T-helper 22 cell (primary cell): ENCODE measurements at places on chromosomes 4 and X.

- no peak for DNase-seq
Observed at GRCh38 chr4:184934184-184934583, 84.1 kb upstream of the HELT start.

DNA sequence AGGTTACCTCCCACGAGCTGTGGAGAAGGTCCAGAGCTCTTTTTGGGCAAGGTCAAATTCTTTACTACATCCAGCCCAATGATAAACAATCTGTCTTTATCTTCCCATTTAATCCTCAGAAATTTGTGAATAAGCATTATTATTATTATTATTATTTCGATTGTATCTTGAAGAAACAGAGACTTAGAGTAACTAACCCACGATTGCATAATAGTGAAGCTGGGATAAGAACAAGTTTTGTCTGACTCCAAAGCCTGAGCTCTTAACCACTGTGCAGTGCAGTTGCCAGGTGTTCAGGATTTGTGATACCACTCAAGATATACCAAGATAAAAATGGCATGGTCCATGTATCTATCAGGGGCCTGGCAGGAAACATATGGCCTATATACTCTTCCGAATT is 166.5 kb upstream of the LDB2 start:
- no peak for DNase-seq

GRCh38 chr4:175824076-175824475 is 12.0 kb upstream of the GPM6A start:
- no peak for DNase-seq

DNA sequence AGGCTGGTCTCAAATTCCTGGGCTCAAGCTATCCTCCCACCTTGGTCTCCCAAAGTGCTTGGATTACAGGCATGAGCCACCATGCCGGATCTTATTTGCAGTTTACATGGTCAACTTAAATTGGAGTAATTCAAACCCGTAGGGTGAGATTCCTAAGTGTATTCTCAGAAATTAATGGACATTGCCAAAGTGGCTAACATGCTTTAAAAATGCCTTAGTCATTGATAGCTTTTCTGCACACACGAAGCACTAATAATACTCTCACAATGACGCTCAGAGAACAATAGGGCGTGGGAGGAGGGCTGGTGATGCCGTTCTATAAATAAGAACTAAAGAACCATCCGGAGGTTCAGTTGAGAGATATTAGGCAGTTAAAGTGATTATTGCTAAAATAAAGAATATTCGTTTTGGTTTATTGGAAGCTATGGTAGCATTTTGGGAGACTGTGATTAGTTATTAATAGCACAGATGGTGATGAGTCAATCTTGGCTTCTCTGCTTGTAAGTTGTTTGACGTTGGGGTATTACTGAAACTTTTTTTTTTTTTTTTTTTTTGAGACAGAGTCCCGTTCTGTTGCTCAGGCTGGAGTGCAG is 79.1 kb downstream of the TRAPPC11 start:
- no peak for DNase-seq

GRCh38 chr4:101009471-101009870 is 337.9 kb downstream of the PPP3CA start:
- DNase-seq = no peak

DNA sequence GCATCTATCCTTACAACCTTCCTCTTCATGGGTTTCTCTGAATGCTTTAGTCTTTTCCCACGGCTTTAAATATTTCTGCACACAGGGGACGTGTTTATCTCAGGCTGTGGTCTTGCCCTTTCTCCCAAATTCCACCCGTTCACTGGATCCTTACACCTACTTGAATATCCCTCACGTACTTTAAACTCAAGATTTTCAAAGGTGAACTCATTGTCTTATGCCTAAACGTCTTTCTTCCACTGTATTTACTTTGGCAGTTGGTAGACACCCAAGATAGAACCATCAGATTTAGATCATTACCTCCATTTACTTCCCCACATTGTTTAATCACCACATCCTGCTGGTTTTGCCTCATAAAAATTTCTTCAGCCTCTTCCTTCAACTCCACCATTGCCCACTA is 269.2 kb downstream of the CBLL2 start:
- DNase-seq = no peak

DNA sequence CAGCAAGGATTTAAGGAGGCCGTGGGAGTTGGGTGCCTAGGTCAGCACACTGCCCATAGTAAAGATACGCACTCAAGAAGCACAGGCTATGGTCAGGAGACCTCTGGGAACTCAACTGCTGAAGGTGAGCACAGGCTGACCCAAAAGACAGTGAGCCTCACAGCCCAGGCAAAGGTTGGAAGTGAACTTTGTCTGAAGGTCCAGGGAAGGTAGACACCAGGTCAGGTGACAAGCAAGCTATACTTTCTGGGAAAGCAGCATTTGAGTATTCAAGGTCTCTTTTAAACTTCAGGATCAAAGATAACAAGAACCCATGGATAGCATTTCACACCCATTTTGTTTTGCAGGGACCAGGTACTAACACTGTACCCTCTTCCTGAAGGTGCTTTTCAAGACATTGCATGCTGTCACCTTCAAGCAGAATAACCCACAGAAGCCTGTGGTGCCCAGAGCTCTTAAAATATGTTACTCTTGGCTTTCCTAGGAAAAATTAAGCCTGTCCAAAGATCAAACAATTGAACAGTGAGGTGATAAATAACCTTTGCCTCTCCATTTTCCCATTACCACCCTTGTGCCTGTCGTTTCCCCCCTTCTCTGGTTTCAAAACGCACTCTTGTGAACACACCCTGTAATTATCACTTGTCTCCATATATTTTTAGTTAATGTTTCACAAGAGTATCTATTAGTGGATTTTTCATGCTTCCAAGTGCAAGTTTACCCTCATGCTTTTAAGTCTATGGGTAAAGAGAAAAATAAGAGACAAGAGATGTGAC is 3.4 kb upstream of the S100G start:
- no peak for DNase-seq

- DNase-seq = no peak
Observed at GRCh38 chrX:30586516-30586915, 8.9 kb upstream of the TASL start.

DNA sequence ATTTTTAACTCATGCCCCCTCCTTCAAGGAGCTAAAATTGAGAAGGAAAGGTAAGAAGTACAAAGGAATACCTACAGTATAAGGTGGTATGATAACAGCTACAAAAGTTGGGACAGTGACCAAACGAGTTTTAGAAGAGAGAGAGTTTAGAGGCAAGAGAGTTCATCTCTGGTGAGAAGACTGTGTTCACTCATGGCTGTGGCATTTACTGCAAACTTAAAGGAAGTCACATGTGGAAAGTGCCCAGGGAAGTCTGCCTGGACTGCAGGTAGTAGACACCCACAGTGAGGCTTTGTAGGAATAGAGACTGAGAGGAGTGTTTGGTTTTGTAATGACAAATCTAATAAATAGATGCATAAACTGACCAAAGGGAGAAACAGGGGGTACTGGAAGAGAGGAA is 493.5 kb downstream of the IL15 start:
- no peak for DNase-seq

GRCh38 chr4:101669138-101669831 is 121.2 kb upstream of the BANK1 start:
- no peak for DNase-seq

- DNase-seq = no peak
Observed at GRCh38 chr4:38668203-38668971, 4.4 kb downstream of the KLF3 start.

GRCh38 chrX:17046478-17047097 is 100.1 kb downstream of the REPS2 start:
- DNase-seq = peak; percentile 1

DNA sequence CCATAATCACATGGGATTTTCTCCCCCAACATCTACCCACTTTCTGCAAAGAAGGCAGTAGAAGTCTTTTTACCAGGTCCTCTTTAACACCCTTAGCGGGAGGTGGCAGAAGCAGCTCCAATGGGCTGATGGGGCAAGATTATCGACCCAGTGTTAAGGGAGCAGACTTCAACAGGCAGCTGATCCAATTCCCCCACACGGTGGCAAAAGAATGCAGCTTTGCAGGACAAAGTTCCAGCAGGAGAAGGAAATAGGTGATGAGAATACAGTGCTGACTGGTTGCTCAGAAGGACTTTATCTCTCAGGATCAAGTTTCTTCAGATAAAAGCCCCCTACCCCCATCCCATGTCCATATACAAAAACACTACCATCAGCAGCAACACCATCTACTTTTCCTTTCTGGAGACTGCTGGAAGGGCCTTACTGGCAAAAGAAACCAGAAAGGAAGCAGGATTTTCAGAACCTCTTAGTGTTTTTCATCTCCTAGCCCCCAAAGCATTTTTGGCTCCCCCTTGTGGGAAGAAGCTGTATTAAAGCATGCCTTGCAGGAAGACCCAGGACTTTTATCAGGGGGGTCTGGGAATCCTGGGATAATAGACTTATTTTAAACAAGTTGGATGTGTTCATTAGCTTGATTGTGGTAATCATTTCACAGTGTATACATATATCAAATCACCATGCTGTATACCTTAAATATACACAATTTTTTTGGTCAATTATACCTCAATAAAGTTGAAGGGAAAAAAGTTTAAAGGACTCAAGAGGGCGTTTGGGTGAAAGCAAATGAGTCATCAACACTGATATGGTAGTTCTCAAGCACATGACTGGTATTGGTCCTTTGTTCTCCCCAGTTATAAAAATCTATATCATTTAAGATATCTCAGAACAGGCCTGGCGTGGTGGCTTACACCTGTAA is 146.4 kb downstream of the GPC3 start:
- no peak for DNase-seq

GRCh38 chr4:176090115-176090514 is 24.5 kb downstream of the WDR17 start:
- DNase-seq = no peak

- DNase-seq = no peak
Observed at GRCh38 chr4:78496021-78496643, 55.4 kb upstream of the ANXA3 start.
